Stimulated activated naive B cell treated with anti-CD40 and anti-IgM and Interleukin-4, amounts not matched to agents 10 μg/mL and 1 μg/mL and 100 μg/mL, for 72 hours (primary cell): ENCODE measurements at places on chromosomes 3 and 15.

- H3K4me3 ChIP-seq, result no peak overlapping the region
- no peaks in the 10 kb centered on the region for H3K27me3 ChIP-seq
- H3K27ac ChIP-seq, result no peak overlapping the region
- no peak for DNase-seq
Measured at GRCh38 chr3:195384952-195385351, 57.9 kb downstream of the ACAP2 start.

GRCh38 chr15:40310001-40310959 lies 2.5 kb upstream of the PLCB2 start:
- H3K27me3 ChIP-seq, result peaks cover 4% of the 10 kb centered on the region
- no peaks in the 10 kb centered on the region for H3K36me3 ChIP-seq

DNA sequence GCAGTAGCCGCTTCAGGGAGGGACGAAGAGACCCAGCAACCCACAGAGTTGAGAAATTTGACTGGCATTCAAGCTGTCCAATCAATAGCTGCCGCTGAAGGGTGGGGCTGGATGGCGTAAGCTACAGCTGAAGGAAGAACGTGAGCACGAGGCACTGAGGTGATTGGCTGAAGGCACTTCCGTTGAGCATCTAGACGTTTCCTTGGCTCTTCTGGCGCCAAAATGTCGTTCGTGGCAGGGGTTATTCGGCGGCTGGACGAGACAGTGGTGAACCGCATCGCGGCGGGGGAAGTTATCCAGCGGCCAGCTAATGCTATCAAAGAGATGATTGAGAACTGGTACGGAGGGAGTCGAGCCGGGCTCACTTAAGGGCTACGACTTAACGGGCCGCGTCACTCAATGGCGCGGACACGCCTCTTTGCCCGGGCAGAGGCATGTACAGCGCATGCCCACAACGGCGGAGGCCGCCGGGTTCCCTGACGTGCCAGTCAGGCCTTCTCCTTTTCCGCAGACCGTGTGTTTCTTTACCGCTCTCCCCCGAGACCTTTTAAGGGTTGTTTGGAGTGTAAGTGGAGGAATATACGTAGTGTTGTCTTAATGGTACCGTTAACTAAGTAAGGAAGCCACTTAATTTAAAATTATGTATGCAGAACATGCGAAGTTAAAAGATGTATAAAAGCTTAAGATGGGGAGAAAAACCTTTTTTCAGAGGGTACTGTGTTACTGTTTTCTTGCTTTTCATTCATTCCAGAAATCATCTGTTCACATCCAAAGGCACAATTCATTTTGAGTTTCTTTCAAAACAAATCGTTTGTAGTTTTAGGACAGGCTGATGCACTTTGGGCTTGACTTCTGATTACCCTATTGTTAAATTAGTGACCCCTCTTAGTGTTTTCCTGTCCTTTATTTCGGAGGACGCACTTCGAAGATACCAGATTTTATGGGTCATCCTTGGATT lies at the start of gene MLH1:
TSS of gene MLH1 (plus strand) at position 193 of the 958 bp plus-strand sequence. CDS start at position 223, 30 bp downstream.
- H3K4me3 ChIP-seq, result no peak within 1 kb of the TSS
- H3K27me3 ChIP-seq, result no peaks in the 10 kb centered on the region
- DNase-seq, result peak; percentile 100
- peaks cover 20% of the 10 kb centered on the region for H3K36me3 ChIP-seq
- peaks cover 30% of the 10 kb centered on the region for H3K4me1 ChIP-seq

- peak; percentile 40 for DNase-seq
- no peaks in the 10 kb centered on the region for H3K4me1 ChIP-seq
- H3K27me3 ChIP-seq, result peaks cover 25% of the 10 kb centered on the region
- no peaks in the 10 kb centered on the region for H3K36me3 ChIP-seq
- peak overlapping the region; percentile 52 for H3K4me3 ChIP-seq
Measured at GRCh38 chr15:29103824-29104565, 165.6 kb downstream of the NSMCE3 start.

DNA sequence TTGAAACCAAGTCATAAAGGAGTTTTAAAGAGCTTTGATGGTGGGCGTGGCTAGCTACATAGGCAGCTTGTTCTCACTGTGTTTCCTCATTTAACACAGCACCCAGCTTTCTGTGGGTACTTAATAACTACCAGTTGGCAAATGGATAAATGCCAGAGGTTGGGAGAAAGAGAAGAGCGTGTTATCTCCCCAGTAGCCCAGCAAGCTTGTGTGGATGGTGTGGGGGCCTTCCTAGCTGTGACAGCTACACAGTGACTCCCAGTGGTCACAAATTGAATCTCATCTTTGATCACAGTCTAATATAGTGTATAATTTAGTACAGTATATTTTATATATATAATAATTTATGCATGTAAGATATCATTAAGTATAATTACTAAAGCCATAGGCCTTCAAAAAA lies 984.1 kb downstream of the EPHA3 start:
- H3K4me1 ChIP-seq, result no peaks in the 10 kb centered on the region
- H3K27ac ChIP-seq, result no peak overlapping the region
- DNase-seq, result no peak
- no peaks in the 10 kb centered on the region for H3K36me3 ChIP-seq
- H3K4me3 ChIP-seq, result no peak overlapping the region

GRCh38 chr3:161475905-161476304 lies 20.7 kb upstream of the OTOL1 start:
- no peak overlapping the region for H3K4me3 ChIP-seq
- no peaks in the 10 kb centered on the region for H3K4me1 ChIP-seq
- H3K36me3 ChIP-seq, result no peaks in the 10 kb centered on the region
- DNase-seq, result no peak
- H3K27ac ChIP-seq, result no peak overlapping the region

DNA sequence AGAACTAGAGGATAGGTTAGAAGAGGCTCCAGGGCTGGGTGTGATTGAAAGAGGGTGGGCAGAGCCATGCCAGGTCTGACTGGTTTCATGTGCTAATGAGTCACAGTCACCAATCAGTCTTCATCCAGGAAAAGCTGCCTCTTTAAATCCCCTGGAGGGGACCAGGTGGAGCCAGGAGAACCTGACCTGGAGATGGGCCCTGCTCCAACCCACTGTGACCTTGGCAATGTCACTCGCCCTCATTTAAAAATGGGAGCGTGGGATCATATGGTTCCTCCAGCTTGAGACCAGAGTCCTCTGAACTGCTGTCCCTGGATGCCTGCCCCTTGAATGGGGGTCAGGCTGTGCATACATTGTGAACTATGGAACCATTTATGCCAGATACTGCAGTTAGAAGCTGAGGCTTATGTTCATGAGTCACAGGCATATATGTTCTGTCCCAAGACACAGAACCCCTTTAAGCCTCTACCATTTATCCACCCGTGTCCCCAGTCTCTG lies 23.0 kb downstream of the HES1 start:
- peaks cover 5% of the 10 kb centered on the region for H3K36me3 ChIP-seq
- no peak overlapping the region for H3K27ac ChIP-seq
- H3K4me3 ChIP-seq, result no peak overlapping the region
- DNase-seq, result no peak

- H3K27me3 ChIP-seq, result peaks cover 6% of the 10 kb centered on the region
- H3K4me1 ChIP-seq, result no peaks in the 10 kb centered on the region
- H3K36me3 ChIP-seq, result no peaks in the 10 kb centered on the region
- DNase-seq, result no peak
- no peak overlapping the region for H3K27ac ChIP-seq
Measured at GRCh38 chr3:134993011-134993410, 198.0 kb downstream of the EPHB1 start.

- H3K4me1 ChIP-seq, result peaks cover 57% of the 10 kb centered on the region
- H3K27me3 ChIP-seq, result peaks cover 34% of the 10 kb centered on the region
- no peak overlapping the region for H3K4me3 ChIP-seq
- DNase-seq, result no peak
- H3K36me3 ChIP-seq, result no peaks in the 10 kb centered on the region
Measured at GRCh38 chr3:72174040-72174439, 389.1 kb upstream of the PROK2 start.

DNA sequence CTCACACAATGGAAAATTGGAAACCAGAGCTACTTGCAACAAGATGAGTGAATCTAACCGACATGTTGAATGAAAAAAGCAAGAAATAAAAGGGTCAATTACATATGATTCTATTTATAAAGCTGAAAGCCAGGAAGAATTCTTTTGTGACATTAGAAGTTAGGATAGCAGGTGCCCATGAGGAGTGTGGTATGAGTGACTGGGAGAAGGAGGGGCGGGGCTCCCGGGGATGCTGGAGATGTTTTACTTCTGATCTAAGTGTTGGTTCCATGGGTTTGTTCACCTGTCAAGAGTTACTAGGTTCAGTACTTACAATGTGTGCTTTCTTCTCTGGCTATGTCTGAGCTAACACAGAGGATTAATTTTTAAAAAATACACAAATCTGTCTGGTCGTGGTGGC lies 60.8 kb downstream of the NSMCE3 start:
- peaks cover 7% of the 10 kb centered on the region for H3K27me3 ChIP-seq
- no peaks in the 10 kb centered on the region for H3K4me1 ChIP-seq
- no peaks in the 10 kb centered on the region for H3K36me3 ChIP-seq
- no peak overlapping the region for H3K4me3 ChIP-seq
- DNase-seq, result no peak

DNA sequence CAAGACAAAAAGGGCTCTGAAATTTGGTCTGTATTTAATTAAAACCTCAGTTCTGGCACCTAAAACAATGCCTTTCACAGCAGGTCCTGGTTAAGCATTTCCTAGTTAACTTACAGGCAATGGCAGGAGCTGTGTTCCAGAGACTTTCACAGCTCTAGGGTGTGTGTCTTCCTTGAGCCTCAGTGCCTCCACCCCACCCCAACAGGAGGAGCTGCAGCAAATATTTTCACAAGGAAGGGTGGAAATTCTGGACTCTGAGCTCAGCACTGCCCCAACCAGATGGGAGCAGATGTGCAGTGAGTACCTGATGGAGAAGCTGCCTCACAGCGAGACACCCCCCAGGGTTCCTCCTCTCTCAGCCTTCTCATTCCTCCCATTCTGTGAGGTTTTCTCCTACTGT lies 106.3 kb upstream of the SPATA12 start:
- no peak overlapping the region for H3K4me3 ChIP-seq
- no peak for DNase-seq
- H3K27ac ChIP-seq, result no peak overlapping the region
- no peaks in the 10 kb centered on the region for H3K36me3 ChIP-seq

GRCh38 chr3:5231487-5231886 lies 44.0 kb downstream of the EDEM1 start:
- peaks cover 13% of the 10 kb centered on the region for H3K36me3 ChIP-seq
- H3K27me3 ChIP-seq, result no peaks in the 10 kb centered on the region
- DNase-seq, result no peak
- H3K4me3 ChIP-seq, result no peak overlapping the region

DNA sequence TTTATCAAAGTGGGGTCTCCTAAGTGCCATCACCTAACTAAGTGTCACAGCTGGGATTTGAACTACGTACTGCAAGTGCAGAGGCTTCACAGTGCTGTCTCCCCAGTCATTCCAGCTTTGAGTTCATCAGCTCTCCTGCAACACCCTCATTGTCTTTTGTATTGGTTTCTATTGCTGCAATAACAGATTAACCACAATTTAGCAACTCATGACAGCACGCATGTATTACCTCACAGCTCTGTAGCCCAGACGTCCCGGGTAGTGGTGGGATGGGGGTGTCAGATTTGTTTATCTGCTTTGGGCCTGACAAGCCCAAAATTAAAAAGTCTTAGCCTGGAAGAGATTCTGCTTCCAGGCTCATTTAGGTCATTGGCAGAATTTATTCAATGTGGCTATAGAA lies 220.5 kb upstream of the LRRN1 start:
- DNase-seq, result no peak
- H3K4me3 ChIP-seq, result no peak overlapping the region
- no peaks in the 10 kb centered on the region for H3K4me1 ChIP-seq
- no peaks in the 10 kb centered on the region for H3K27me3 ChIP-seq
- H3K36me3 ChIP-seq, result no peaks in the 10 kb centered on the region
- no peak overlapping the region for H3K27ac ChIP-seq

- no peaks in the 10 kb centered on the region for H3K27me3 ChIP-seq
- H3K4me3 ChIP-seq, result peak overlapping the region; percentile 86
- H3K4me1 ChIP-seq, result peaks cover 52% of the 10 kb centered on the region
- H3K27ac ChIP-seq, result peak overlapping the region; percentile 93
- H3K36me3 ChIP-seq, result peaks cover 64% of the 10 kb centered on the region
- no peak for DNase-seq
Measured at GRCh38 chr3:51392355-51393133, 1.5 kb downstream of the RBM15B start.

- no peaks in the 10 kb centered on the region for H3K27me3 ChIP-seq
- DNase-seq, result no peak
- H3K27ac ChIP-seq, result no peak overlapping the region
- H3K4me1 ChIP-seq, result no peaks in the 10 kb centered on the region
- H3K4me3 ChIP-seq, result no peak overlapping the region
Measured at GRCh38 chr3:117126946-117127546, 417.5 kb downstream of the TUSC7 start.

GRCh38 chr3:177994976-177995375 lies 541.3 kb upstream of the KCNMB2 start:
- DNase-seq, result no peak
- H3K4me3 ChIP-seq, result no peak overlapping the region
- peaks cover 6% of the 10 kb centered on the region for H3K4me1 ChIP-seq

- no peaks in the 10 kb centered on the region for H3K27me3 ChIP-seq
- H3K4me3 ChIP-seq, result peak overlapping the region; percentile 93
- no peak for DNase-seq
- peak overlapping the region; percentile 97 for H3K27ac ChIP-seq
Measured at GRCh38 chr3:4493941-4494894, 1.1 kb downstream of the ITPR1 start.

DNA sequence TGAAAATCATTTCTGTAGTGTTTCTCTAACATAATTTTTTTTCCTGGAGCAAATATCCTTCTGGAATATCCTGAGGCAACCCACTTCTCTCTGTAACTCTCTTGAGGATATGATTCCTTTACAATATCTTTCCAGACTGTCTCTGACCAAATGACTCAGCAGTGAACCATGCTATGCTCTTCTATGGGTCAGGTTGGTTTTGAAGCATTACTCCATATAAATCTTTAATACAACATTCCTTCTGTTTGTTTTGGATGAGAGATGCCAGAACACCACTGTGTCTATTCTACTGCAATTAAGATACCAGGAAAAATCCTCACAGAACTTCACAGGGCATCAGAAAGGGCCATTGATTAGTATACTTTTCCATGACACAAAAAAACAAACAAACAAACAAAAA lies 626.4 kb upstream of the ZNF385D start:
- no peaks in the 10 kb centered on the region for H3K4me1 ChIP-seq
- H3K36me3 ChIP-seq, result no peaks in the 10 kb centered on the region
- no peak for DNase-seq
- no peak overlapping the region for H3K27ac ChIP-seq
- H3K27me3 ChIP-seq, result peaks cover 15% of the 10 kb centered on the region

DNA sequence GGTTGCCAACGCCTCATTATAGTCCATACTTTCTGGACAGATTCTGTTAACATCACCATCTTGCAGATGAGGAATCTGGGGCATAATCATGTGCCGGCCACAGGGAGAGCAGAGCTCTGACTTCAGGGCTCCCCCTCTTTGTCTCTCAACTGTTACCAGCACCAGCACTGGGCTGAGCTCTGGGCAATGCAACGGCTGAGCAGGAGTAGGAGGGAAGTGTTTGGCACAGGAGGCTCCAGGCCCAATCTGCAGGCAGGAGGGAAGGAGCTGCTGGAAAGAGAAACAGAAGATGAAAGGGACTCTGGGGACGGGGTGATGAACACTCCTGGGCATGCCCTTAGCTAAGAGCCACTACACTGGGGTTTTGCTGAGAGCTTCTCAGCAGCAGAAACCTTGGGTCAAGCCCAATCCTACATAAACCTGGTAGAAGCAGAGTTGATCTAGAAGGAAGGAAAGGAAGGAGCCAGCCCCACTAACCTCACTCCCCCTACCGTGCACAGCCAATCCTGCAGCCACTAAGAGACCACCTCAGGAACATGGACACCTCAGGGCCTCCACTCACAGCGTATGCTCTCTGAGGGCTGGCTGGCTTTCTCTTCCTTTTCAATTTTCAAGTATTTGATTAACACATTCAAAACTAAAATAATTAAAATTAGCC lies 73.1 kb upstream of the SPATA12 start:
- H3K36me3 ChIP-seq, result no peaks in the 10 kb centered on the region
- peaks cover 22% of the 10 kb centered on the region for H3K27me3 ChIP-seq
- H3K4me1 ChIP-seq, result peaks cover 11% of the 10 kb centered on the region
- H3K4me3 ChIP-seq, result no peak overlapping the region
